ENCODE measurements at places on chromosomes 16 and 17.

DNA sequence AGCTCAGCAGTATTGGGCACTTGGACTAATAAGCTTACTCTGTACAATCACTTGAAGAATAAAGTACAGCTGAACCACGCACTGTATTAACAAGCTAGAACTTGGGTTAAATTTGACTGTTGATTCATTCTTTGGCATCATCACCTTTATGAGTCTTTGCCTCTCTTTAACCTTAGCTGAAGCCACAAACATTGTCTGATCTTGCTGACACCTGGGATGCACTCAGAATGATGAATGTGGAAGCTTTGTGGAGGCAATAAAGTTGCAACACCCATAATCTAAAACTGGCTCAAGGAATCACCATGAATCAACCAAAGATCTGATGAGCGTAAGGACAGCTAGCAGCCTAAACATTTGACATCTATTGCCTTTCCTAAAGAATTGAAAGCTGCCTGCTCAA, 590.6 kb upstream of the SOX9 start:
- DNase-seq = no peak

GRCh38 chr17:7686222-7687071, 843 bp downstream of the TP53 start:
- peak; percentile 29 for DNase-seq

DNA sequence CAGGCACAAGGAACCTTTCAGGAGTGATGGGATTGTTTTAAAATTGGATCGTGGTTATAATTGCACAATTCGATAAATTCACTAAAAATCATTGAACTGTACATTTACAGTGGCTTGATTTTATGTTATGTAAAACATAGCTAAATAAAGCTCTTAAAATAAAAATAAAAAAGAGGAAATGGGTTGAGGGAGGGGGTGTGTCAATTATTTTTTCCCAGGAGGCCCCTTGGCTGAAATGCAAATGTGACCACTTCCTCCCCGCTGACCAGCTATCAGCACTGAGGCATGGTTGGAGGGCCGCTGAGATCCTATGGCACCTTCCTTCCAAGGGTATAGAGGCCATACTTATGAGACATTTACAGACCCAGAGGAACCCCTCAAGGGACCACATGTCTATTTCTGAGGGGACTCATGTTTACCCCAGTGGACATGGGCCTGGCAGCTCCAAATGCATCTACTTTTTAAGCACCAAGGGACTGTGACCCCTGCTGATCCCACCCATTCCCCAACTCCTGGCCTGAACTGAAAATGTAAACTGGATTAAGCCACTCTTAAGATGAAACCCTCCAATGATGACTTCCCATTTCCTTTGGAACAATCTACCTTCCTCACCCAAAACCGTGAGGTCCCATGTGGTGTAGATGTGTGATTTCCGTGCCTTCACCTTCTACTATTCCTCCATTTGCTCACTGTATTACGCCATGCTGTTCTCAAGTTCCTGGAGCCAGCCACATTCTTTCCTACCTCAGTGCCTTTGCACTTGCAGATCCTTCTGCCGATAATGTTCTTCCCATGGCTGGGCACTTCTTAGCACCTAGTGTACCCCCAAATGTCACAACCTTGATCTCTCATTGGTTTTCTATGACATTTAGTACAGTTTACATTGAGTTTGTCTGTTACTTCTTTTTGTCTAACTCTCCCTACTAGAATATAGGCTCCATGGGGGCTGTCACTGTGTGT, 2.8 kb upstream of the IL21R start:
- no peak for DNase-seq

- DNase-seq = no peak
Measured at GRCh38 chr16:85164838-85165516, 52.7 kb upstream of the CIBAR2 start.

DNA sequence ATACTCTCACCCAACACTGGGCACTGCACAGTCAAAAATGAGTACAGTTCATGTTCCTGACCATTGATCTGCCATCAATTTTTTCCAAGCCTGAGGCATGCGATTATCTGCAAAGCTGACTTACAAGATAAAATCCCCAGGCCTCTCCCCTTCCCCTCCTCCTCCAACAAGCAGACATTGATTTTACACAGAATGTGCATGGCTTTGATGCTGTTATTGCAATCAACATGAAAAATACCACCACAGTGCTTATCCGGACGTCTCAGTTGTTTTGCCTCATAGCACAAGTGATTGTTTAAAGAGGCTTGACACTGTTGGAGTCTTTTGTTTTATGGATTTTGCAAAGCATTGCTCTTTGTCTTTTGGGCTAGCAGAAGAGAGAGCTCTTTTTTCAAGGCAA, 163.8 kb downstream of the TOX3 start:
- no peak for DNase-seq

DNA sequence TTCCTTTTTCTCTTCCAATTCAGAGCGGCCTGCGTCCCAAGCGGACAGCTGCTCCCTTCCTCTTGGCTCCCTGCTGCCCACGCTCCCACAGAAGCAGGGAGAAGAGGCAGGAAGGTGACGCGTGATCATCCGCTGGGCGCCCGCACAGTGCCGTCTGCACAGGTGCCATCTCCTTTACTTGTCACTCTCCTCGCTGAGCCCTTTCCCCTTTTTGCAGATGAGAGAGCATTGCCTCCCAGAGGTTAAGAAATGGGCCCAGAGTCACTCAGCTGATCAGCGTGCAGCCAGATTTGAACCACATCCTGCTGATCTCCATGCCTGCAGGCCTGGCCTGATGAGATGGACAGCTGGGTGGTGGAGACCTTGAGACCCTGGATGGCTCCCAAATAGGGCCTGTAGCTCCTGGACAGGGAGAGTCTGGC, 299.8 kb downstream of the SEC14L1 start:
- DNase-seq = peak; percentile 51

GRCh38 chr16:4659363-4660353, 33.7 kb upstream of the NUDT16L1 start:
- no peak for DNase-seq

DNA sequence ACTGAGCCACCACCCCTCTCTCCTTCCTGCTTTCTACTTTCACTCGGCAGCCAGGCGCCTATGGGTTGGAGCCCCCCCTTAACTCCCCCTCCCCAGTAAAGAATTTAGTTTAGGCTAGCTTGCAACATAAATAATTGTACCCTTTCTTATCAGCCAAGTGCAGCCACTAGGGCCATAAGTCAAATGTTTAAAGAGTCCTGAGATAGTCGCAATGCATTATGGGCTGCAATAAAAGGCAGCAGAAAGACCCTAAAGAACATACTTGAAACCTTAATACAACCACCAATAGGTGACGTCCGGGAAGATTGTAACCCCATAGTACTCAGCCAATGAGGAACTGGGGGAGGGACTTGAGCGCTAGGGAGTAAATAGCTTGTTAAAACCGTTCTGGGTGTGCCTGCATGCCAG, 40.5 kb downstream of the C16orf82 start:
- DNase-seq = no peak

- DNase-seq = no peak
Measured at GRCh38 chr16:1771864-1772361, 570 bp upstream of the NME3 start.

GRCh38 chr17:33751702-33752065, 458.6 kb upstream of the ASIC2 start:
- no peak for DNase-seq

GRCh38 chr16:83554096-83554495, 253.7 kb upstream of the HSBP1 start:
- DNase-seq = no peak

DNA sequence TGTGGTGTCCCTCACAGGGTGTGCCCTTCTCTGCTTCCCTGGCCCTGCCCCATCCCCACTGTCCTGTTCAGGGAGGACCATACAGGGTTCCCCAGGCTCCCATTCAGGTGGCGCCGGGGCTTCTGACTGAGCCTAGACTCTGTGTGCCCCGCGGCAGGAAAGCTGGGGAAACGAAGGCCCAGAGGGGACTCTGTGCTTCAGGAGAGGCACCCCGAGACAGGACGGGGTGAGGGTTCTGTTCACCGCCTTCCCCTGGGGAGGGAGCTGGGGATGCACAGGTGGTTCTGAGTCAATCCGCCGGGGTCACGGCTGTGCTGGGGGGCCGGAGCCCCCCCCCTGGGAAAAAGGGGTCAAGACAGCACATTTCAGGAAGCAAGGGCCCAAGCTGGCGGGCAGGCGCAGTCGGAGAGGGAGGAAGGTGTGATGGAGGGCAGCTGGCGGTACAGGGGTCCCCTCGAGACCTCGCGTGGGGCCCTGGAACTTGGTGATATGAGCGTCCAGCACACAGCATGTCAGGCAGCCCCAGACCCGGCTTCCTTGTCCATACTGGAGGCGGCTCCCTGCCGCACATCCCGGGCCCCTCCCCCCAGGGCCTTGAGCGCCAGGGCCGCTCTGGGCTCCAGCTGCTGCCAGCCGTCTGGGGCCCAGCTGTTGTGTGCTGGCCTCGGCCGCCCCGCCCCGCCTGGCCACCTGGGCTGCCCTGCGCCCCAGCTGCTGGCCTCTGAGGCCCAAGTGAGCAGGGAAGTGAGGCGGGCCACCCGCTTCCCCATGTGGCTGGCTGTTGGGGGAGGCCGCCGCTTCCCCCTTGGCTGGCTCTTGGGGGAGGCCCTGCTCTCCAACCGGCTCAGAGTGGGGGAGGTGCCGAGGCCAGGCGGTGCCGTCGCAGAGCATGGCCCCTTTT, 5.6 kb upstream of the NOTUM start:
- DNase-seq = peak; percentile 84

DNA sequence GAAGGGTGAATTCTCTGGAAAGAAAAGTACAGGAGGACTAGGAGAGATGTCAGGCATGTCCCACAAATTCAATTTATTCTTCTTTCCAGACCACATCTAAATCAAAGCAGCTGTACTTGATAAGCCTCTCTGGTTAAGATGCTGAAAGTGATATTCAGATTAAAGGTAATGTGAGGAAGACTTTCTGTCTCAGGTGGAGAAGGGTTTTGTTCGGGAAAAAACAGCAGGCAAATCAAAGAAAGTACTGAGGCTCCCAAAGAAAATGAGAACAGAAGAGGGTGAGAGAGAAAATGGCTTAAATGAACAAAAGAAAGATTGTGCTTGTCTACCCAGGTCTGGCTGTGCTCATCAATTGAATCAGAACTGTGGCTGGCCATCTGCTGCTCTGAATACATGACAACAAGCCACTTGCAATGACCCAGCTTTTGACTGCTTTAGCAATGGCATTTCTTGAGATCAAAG, 55.6 kb downstream of the MMD start:
- no peak for DNase-seq

DNA sequence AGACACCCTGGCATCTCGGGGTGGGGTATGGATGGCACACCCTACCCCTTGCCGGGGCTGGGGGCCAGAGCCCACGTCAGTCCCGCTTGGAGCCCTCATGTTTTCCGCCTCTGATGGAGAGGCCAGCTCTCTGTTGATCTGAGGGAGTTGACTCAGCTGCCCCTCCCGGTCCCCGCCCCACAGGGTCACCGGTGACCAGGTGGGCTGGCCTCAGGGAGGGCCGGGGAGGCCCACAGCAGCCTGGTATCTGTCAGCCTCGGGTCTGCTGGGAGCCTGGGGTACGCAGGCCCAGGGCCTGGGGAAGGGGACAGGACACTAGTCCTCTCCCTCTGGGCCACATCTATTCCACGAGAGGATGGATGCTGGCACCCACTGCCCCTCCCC, 109.5 kb upstream of the CIBAR2 start:
- DNase-seq = no peak

DNA sequence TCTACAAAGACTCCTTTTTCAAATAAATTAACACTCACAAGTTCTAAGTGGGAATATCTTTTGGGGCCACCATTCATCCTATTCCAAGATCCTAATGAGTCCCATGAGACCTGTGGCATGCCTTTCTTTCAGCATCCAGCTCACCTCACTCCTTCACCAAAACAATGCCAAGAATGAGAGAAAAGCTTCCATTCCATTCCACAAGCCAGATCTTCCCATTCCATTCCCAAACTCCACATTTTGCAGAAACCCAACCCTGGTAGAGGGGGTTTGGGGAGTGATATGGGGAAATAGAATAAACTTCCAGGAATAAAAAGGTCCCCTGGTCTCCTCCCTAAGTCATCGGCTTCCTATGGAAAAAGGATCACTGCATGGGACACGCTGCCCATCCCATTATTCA, 392.2 kb downstream of the NPIPA8 start:
- no peak for DNase-seq

DNA sequence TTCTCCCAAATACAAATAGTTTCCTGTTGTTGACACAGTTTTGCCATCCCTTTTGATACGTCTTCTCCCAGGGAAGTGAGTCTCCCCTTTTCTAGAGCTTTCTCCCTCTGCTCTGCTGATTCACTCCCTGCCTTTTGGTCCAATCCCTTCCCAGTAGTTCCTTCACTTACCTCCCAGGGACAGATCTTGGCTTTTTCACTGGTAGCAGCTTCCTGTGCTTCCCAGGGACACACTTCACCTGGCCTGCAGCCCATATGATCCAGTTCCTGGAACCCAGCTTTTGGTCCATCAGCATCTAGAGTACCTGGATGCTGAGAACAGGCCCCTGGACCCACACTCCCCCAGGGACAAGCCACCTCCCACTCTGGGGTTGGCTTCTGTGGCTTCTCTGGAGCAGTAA, 15.8 kb downstream of the GPR179 start:
- DNase-seq = no peak

DNA sequence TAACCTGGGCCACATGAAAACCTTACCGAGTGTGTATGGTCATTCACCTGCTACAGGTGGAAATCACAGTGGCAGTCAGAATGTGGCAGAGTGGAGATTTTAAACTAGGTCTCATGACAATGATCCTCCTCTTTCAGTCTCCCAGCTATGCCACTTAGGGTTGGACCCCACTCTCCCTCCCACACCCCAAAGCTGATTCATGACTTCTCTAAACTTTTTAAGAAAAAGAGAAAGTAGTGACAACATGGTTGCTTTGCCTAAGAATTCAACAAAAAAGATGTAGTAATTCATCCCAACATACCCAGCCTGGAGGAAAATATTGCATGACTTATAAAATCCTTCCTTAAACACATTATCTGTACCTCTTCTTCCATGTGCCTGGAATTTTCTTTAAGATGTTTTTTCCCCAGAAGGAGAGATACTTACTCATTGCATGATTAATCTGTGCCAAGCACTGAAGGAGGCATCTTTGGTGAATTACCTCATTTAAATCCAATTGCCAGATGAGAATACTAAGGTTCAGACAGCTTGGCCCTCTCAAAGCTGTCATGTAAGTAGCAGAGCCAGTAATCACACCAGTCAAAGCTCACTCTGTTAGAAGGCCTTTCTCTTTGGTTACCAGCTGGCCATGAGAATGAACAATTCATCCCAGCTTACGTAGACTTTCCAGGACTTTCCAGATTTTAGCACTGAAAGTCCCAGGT, 119.9 kb downstream of the COPRS start:
- DNase-seq = no peak

DNA sequence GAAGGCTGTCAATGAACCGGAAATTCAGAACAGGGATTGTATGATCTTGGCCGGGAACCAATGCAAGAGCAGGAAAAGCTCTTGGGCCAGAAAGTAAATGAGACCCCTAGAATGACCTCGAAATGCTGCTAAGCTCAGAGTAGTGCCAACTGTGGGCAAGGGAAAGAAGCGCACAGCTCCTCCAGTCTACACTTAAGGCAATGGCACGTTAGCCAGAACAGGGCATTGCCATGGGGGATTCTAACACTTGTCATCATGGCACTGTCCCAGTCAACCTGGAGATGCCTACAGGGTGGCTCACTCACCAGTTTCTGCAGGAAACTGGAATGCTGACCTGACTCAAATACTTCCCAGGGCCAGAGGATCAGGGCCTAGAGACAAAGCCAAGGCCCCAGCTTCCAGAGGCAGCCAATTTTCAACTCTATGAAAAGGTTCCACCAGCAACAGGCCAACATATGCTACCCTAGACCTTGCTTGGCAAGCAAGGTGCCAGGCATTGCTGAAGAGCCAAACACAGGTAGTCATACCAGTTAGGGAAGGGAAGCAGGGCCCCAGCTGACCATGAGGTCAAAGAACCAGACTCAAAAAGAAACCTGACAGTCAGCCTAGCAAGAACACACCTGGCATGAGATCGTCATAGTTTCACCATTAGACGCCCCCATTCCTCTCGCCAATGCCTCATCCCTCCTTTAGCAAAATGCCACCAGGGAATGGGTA, 34.9 kb downstream of the ARHGAP17 start:
- DNase-seq = no peak

All from NCI-H524 treated with DMSO at 0.1 percent for 48 hours (cell line).